CMK (cell line): ENCODE measurements at places on chromosomes 1 and 21.
A peak's percentile ranks its signal among the peaks of the same experiment; 100 is the strongest.

- DNase-seq = no peak
Observed at GRCh38 chr1:83882906-83883305, 116.0 kb downstream of the TTLL7 start.

GRCh38 chr21:42201615-42202161 is 17.3 kb upstream of the ABCG1 start:
- DNase-seq = no peak

- DNase-seq = no peak
Observed at GRCh38 chr1:153774780-153775457, at the start of gene SLC27A3. Gene SLC27A3 (plus strand): TSS chr1:153775407. CDS start chr1:153775498, 91 bp downstream.

GRCh38 chr1:44608141-44608540 is 66.1 kb downstream of the TMEM53 start:
- no peak for DNase-seq

GRCh38 chr1:179119513-179119912 is 37.6 kb downstream of the TOR3A start:
- DNase-seq = no peak

DNA sequence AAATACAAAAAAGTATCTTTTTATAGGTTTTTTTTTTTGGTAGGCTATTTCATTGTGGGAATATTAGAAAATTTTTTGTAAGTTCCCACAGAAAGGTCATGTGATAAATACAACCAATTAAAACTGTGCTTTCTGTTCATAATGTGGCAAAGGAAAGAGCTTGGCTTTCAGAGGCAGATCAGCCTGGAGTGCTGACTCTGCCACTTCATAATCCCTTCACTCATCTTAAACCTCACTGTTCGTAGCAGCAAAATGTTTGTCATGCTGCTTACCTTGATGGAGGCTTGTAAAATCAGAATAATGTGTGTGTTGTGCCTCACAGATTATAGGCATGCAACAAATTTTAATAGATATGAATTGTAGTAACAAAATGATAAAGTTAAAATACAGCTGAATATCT is 176.8 kb downstream of the ZP4 start:
- no peak for DNase-seq

DNA sequence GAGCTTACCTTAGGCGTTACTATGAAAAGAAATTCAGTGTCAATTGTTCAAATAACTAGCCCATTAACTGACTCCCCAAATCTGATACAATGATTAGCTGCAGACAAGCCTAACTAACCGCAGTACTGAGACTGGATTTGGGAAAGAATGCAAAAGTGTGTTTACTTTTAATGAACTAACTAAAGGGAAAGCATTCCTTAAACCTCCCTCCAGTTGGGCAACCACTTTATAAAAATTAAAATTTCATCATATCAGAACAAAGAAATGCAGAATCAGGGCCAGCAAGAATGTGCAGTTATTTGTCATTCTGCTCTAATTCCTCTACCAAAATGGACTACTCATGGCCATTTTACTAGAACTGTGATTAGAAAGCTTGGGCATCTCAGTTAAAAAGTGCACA is 11.7 kb upstream of the NR5A2 start:
- no peak for DNase-seq

- DNase-seq = no peak
Observed at GRCh38 chr1:173427146-173428054, 49.7 kb upstream of the PRDX6 start.

GRCh38 chr1:207888652-207889051 is 22.3 kb downstream of the CD34 start:
- DNase-seq = no peak

DNA sequence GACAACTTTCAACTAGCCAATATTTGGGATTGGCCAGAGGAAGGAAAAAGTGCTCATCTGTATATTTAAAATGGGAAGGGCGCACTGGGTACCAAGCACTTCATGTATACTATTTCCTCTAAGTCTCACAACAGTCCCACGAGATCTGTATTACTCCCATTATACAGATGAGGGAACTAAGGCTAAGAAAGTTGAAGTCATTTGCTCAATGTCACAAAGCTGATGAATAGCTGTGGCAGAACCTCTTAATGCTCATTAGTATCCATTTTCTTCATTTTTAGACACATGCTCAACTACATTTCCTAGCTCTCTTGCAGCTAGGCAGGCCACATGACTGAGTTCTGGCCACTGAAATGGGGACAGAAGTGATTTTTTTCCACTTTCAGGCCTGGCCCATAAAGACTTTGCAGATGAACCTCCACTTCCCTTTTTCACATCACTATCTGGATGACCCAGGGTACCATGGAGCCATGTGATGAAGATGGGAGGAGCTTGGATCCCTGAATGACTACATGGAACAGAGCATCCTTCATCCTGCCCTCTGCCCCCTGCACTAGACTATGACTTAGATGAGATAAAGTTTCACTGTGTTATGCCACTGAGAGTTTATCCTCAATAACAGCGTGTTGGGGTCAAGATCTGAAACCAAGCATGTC is 31.8 kb downstream of the ATF3 start:
- peak; percentile 25 for DNase-seq

DNA sequence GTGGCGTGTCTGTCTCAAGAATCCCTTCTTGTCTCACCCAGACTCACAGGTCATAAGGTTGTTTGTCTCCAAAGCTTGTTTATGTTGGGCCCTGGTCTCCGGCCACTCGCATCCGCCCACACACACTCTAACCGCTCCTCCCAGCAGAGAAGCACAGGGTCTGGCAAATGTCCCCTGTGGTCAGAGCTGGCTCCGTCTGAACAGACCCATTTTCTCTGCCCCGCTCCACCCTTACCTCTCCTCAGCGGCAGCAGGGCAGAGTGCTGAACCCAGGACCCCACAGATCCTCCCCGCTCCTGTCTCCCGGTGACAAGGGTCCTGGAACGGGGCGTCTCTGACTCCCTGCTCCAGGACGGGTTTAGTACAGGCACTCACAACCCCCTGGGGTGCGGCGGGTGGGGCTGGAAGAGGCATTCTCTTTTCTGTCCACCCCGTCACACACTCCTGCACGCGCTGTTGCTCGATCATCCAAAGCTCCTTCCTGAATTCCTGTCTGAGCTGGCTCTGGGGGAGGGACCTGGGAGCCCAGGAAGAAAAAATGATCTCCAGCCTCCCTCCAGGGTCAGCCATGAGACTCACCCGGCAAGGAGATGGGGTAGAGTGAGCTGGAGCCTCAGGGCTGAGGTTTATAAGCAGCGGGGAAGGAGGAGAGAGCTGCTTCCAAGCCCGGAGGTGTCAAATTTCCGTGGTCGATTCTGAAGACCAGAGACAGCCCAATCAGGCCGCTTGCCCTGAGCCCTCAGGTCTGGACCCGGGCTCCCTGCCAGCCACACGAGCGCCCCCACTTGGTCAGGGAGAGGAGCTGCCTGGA is at the start of gene S100A13:
S100A13 (minus strand) TSS at position 602 of the 811 bp plus-strand sequence. CDS start 1,033 bp downstream, outside the sequence.
- DNase-seq = no peak

DNA sequence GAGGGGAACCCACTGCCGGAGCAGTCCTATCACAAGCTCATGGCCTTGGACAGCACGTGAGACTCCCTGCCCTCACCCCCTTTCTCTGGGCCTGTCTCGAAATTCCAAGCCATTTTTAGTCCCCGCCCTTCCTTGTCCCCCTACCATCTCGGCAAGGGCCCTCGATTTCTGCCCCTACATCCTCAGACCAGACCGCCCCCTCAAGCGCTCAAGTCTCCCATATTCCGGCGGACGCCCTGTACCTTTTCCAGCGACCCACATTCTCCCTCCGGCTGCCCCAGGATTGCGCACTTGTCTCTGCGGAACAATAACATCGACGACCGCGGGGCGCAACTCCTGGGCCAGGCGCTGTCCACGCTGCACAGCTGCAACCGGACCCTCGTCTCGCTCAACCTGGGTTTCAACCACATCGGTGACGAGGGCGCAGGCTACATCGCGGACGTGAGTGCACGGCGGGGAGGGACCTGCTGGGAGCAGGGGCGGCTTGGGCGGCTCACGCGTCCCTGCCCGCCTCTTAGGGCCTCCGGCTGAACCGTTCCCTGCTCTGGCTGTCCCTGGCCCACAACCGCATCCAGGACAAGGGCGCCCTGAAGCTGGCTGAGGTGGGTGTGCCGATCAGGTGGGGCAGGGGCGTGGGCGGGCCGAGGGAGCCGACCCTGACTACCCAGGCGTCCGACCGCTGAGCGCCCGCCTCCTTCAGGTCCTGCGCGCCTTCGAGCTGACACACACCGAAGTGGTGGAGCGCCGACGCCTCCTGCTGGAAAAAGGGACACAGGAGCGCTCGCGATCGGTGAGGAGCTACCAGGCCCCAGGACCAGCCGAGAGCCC is 7.0 kb downstream of the LRRC71 start:
- no peak for DNase-seq

- DNase-seq = no peak
Observed at GRCh38 chr1:235984041-235984825, 80.7 kb downstream of the NID1 start.

DNA sequence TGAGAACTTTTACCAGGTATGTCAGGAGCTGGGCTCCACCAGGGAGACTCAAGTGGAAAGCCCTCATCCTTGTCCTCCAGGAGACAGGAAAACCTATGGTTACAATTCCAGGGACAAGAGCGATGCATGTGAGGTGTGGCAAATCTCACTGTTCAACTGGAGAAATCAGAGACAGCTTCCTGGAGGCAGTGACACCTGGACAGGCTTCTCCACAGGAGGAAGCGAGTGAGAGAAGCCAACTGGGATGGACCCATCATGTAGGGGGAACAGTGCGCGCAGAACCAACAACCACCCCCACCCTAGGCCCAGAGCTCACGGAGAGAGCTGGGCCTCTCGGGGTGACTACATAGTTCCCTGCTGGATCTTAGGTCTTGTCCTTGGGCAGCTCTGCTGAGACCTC is 5.6 kb upstream of the SLX9 start:
- no peak for DNase-seq

- DNase-seq = no peak
Observed at GRCh38 chr21:16388291-16388690, 658.5 kb downstream of the USP25 start.
